GM10248 (cell line): ENCODE measurements at places on chromosomes 4 and X.

- DNase-seq, result no peak
Observed at GRCh38 chrX:53005327-53005726, 43.3 kb upstream of the GPR173 start.

- DNase-seq, result no peak
Observed at GRCh38 chrX:71236836-71237235, 13.8 kb downstream of the GJB1 start.

GRCh38 chrX:44431194-44431593 is 87.7 kb upstream of the EFHC2 start:
- DNase-seq, result no peak

- DNase-seq, result no peak
Observed at GRCh38 chrX:23890933-23891332, 16.8 kb downstream of the APOO start.

DNA sequence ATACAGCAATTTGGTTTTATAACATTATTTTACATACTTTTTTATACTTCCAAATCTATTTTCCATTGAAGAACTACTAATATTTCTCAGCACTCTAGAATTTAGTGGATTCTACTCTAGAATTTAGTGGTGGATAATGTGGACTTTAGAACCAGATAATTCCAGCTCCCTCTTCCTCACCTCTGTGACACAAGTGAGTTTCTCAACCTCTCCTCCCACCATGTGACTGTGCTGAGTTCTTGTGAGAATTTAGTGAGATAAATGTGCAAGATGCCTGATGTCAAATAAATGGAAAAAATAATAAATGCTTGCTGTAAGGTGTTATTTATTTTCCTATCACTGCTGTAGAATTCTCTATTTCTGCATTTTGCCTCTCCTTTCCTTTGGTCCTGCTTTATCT is 107.3 kb downstream of the CPEB2 start:
- no peak for DNase-seq

DNA sequence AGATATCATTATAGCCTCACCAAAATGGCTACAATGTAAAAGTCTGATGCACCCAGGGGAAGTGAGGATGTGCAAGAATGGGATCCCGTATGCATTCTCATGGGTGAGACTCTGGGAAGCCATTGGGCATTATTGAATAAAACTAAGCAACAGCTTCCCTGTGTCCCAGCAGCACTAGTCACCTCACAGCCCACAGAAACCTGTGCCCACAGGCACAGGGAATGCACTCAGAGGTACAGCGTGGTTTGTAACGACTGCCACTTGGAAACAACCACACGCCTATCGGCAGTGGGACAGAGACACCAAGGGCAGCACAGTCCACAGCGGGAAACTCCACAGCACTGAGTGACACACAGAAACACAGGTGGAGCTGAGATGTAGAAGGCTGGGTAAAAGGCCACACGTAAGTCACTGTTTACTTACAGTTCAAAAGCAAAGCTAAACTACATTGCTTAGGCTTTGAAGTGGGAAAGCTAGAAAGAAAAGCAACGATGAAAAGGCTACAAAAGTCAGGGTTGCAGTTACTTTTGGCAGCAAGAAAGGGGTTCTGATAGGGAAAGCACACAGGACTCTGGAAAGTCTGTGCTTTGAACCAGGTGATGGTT is 69.2 kb downstream of the HAUS3 start:
- DNase-seq, result no peak
